Gastroesophageal sphincter (tissue), 4 donors: ENCODE measurements at places on chromosomes 11 and 22.

DNA sequence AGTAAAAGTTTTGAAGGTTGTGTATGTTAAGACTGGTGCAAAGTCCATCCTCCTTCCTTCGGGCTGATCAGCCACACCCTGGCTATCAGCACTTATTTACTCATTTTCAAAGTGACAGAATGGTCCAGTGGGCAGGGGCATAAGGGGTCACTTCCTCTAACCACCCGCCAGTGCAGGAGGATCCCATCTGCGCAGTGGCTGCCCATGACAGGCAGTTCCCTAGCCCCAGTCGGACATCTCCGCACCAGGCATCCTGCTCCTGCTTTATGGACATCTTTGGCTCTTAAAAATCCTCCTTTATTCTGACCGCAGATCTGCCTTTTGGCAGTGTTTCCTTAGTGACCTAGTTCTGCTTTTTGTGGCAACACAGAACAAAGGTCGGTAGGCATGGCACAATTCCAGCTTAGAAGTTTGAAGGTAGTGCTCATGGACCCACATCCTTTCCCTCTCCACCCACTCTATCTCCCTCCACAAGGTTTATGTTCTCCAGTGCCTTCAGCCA, 55.9 kb downstream of the BMAL1 start:
- peak; percentile 7 for ATAC-seq

- ATAC-seq = no peak
These were observed 425.9 kb downstream of the TMEM135 start for GRCh38 chr11:87463486-87464102.

GRCh38 chr11:9613830-9614762, 40.6 kb downstream of the WEE1 start:
- ATAC-seq = peak; percentile 84

DNA sequence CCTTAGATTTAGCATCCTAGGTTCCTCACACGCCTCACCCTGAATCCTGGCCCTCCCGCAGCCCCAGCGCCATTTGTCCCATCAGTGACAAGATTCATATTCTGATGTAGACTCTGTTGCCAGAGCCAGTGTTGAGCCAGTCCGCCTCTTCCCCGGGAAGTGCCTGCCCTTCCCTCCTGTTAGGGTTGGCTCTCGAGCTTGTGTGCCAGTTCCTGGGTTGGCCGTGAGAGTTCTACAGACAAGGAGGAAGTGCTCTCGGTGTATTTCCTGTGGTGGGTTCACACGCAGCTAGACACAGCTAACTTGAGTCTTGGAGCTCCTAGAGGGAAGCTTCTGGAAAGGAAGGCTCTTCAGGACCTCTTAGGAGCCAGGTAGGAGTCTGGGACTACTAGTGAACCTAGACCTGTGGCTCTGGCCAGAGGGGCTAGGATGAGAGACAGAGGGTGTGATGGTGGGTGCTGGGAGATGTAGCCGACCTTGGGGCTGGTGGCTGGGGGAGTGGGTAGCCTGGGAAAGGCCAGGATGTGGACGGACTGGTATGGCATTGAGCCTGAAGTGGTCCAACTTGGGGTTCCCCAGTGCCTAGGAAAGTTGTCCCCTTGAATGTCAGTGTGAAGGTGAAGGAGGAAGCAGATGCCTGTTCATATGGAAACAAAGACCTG, at the start of gene IL18BP:
Gene IL18BP (plus strand): TSS at position 261 of the 662 bp plus-strand sequence. CDS start 1,076 bp downstream, outside the sequence.
- ATAC-seq = peak; percentile 26

GRCh38 chr11:63511048-63511748, 5.3 kb downstream of the LGALS12 start:
- no peak for ATAC-seq

DNA sequence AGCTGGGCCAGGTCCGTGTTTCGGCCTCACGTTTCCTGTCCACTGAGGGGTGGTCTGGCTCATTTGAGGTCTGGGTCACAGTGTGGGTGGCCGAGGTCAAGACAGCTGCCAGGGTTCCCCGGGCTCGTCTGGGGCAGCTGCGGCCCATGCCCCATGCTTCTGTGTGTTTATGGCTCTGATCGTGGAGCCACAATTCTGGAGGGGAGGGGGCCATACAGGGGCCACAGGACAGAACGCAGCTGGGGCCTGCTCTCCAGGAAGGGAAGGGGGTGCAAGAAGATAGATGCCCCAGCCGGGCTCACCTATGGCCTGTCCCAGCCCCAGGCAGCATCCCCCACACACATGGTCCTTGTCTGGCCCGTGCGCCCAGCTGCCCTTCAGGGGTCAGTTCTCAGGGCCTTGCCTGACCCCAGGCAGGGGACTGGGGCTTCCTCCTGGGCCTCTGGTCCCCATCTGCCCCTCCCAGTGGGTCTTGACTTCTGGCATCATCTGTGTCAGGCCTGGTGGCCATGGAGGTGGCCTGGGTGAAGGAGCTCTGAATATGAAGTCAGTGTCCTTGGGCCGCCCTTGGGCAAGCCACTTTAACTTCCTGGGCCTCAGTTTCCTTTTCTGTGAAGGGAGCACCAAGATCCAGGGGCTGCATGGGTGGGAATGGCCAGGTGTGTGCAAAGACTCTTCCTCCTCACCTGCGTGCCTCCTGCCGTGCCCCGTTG, 8.4 kb downstream of the TSPAN32 start:
- no peak for ATAC-seq

DNA sequence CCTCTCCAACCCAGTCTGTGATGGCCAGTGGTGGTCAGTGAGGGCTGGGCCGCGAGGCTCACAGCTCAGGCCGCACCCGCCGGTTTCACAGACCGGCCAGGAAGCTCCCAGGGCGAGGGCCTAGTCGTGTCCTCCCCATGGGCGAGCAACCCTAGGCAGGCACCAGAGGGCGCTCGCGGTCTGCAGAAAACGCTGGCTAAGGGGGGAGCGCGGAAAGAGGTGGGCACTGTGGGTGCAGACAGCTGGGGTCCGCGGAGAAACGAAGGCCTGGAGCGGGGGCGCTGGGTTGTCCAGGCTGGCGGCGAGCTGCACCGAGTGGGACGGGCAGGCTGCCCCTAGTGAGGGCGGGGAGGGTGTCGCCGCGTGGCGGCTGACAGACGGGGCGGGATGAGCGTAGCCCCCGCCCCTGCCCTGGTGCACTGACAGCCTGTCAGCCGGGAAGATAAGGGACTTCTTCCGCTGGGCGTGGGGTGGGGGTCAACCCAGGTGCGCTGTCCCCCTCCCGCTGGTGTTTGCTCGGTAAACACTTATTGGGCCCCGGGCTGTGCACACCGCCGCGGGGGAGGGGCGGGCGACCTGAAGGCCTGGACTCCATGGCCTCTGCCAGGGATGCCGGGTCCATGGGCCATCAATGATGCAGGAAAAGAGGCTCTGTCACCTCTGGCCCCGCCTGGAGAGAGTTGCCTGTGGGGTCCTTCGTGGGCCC, 7.5 kb downstream of the GP1BB start:
- peak; percentile 84 for ATAC-seq

- no peak for ATAC-seq
These were observed 17.1 kb downstream of the YPEL1 start for GRCh38 chr22:21718499-21718898.

DNA sequence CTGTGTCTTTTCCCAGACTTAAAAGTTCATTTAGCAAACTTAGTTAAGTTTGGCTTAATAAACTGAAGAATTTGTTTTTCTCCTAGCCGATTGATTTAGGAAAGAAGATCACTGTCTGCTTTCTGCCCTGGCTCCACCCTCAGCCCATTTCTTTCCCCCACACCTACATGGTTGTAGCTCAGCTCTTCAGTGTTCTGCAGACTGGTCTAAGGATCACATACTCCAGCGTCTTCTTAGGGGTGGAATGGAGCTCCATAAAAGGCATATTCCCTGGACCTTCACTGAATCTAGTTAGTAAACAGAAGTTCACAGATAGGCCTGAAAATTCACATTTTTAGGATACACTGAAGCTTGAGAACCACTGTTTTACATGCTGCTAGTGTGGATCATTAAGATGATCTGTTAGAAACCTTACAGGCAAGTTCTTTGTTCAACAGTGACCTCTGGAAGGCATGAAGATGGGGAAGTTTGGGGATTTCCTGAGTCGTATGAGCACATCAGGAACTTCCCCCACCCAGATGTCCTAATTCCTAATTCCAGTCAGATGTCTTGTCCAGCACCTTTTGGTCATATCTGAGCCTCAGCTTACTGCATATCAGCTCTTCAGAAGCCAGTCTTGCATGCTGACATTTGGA, 16.8 kb downstream of the PIWIL4 start:
- peak; percentile 41 for ATAC-seq

DNA sequence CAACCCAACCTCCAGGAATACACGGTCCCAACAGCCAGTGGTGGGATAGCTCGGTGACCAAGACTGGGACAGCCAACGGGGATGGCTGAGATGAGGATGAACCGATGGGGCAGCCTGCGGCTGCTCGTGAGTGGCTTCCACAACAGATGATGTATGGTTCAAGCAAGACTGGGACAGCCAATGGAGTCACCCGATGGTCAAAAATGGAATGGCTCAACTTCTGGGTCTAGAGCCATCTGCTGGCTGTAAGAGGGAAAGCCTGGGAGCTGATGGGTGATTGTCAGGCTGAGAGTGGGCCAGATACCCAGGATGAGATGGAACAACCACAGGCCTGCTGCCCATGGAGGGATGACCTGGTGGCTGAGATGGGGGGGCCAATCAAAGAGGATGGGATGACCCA, 35.5 kb downstream of the SYT7 start:
- ATAC-seq = no peak

DNA sequence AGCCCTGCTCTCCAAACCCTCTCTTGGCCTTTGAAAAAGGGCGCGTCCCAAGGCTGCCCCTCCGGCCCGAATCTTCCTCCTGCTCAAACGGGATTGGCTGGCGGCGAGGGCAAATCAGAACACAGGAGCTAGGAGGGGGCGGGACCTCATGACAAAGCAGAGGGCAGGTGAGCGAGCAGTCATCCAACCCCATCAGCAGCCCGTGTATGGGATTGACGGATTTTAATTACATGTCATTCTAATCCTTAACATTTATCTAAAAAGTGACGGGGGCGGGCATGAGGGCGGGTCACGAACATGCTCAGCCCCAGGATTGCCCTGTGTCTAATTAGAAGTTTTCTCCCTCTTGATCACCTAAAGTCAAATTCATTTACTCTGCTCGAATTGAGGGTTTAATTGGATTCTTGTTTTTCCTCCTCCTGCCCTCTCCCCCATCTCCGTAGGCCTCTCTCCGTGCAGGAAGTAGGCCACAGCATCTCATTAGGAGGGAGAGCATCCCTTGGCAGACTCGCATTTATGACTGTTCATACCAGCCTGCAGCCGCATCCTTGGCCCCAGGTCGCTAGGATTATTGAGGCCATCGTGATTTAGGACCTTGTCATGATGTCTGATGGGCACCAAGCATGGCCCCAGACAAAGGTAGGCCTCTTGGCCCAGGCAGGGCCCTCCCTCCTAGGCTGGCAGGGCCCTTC, 147.1 kb downstream of the CHST1 start:
- ATAC-seq = no peak
